Fibroblast of skin of left biceps (primary cell): ENCODE measurements at places on chromosomes 11 and 22.
A peak's percentile ranks its signal among the peaks of the same experiment; 100 is the strongest.

DNA sequence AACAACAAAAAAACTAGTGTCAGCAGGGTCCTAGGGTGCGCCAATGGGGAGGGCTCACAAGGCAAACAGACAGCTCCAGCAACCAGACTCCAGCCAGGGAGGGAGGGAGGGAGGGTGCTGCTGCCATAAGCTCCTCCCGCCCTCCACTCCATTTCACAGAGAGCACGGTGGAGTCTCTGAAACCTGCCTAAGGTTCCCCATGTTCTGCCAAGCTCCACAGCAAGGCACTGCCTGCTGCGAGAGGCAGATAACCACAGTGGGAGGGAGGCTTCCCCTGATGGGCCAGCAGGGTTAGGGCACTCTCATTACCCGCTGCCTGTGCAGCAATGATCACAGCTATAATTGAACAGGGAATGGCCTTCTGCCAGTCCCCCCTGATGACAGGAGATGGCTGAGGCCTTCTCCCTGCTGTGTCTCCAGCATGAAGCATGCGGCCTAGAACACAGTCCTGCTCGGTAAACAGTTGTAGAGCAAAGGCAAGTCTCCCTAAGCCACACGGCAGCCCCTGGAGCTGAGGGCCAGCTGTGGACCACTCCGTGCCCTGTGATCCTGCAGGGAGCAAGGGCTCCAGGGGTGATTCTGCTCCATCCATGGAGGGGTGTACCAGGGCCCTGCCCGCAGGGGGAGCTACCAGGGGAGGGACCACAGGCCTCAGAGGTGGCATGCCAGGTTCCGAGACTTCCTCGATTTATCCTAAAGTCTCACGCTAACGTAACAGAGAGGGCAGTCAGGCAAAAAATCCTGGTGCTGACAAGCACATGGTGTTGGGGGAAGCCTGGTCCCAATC lies 42.9 kb downstream of the PC start:
- no peak for DNase-seq

GRCh38 chr11:45472716-45473317 lies 186.7 kb upstream of the SYT13 start:
- no peak for DNase-seq

GRCh38 chr11:36411202-36411640 lies 98.9 kb downstream of the TRAF6 start:
- no peak for DNase-seq

GRCh38 chr11:116263770-116264169 lies 509.0 kb downstream of the BUD13 start:
- DNase-seq = no peak

DNA sequence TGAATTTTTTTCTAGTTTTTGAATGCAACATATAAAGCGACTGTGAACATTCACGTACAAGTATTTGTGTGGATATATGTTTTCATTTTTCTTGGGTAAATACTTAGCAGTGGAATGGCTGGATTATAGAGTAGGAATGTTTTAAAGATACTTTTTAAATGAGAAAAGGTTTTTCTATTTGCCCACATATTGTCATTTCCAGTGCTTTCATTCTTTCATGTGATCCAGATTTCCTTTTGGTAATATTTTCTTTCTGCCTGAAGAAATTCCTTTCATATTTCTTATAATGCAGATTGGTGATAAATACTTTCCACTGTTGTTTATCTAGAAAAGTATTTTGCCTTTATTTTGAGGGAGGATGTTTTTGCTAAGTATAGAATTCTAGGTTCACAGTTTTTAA lies 7.9 kb downstream of the DDB2 start:
- no peak for DNase-seq

DNA sequence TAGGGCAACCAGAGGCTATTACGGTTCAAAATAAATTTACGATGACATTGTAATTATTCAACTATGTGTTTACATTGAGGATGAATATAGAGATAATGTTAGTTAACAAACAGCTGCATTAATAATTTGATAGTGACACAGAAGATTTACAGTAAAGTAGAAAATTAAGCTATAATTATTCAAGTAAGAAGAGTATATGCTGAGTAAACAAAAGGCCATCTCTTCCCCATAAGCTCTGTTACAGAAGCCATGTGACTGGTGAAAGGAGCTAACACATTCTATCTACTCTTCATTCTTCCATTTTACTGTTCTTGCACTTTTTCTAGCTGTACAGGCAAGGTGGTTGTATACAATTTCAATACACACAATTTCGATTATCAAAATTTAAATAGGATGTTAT lies 54.2 kb downstream of the IMMP1L start:
- DNase-seq = no peak

DNA sequence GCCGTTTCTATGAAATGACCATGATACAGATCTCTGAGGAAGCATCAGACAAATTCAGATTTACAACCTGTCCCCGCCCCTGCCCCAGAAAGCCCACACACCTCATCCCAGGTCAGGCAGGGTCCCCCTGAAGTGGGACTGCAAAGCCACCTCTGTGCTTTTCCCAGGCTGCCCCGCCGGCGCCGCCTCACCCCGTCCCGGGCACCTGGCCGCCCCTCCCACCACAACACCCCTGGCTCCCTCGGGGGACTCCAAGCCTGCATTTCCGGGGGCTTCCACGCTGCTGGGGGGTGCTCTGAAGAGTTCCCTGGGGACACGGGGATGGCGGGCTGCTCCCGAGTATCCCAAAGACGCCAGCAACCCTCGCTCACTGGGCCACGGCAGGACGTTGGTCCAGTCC lies 23.2 kb downstream of the DRD4 start:
- no peak for DNase-seq

DNA sequence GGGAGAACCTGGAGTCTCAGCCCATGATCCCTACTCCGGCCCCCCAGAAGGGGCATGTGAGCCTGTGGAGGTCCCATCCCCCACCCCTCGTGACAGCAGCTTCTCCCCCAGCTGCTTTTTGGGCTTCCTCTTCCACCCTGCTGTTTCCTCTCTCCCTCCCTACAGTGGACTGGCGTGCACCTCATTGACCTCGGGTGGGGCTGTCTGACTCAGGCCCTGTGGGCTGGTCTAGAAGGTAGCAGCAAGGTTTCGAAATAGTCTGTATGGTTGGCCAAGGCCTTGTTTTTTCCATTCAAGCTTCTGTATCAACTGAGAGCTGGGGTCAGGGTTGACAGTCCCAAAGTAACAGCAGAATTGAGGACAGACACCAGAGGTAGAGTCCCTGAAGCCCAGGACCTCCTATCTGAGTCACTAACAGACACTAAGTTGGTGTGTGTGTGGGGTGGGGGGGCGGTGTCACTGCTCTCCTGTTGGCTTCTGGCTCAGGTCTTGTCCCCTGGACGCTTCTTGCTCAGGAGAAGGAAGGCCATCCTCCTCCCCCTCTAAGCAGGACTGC lies 7.7 kb downstream of the SLC37A2 start:
- DNase-seq = no peak

GRCh38 chr11:102410382-102410784 lies 42.2 kb downstream of the TMEM123 start:
- DNase-seq = peak; percentile 13

GRCh38 chr11:70483077-70483861 lies 84.9 kb downstream of the CTTN start:
- DNase-seq = no peak

- no peak for DNase-seq
These were observed 22.3 kb downstream of the RTL6 start for GRCh38 chr22:44475706-44476105.

- no peak for DNase-seq
These were observed 15.1 kb downstream of the IFITM10 start for GRCh38 chr11:1735271-1735670.

- DNase-seq = no peak
These were observed 35.7 kb upstream of the UCP3 start for GRCh38 chr11:74044538-74044937.

DNA sequence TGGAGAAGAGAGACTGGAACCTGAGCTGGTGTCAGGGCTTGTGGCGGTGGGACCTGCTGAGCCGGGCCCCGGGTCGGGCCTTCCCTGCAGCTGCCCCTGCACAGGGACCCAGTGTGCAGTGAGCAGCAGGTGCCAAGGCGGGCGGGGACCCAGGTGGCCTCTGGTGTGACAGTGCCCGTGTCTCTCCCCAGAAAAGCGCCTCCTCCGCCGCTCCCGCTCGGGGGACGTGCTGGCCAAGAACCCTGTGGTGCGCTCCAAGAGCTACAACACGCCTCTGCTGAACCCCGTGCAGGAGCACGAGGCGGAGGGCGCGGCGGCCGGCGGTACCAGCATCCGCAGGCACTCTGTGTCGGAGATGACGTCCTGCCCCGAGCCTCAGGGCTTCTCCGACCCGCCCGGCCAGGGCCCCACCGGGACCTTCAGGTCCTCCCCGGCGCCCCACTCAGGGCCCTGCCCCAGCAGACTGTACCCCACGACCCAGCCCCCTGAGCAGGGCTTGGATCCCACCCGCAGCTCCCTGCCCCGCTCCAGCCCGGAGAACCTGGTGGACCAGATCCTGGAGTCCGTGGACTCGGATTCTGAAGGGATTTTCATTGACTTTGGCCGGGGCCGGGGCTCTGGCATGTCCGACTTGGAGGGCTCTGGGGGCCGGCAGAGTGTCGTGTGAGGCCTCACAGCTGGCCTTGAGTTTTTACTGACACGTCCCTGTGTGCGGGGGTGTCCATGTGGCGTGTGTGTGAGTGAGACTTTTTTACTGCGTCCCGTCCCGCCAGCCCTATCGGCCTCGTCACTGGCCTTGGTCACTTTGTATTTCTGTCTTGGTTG lies 15.6 kb upstream of the ARHGAP8 start:
- DNase-seq = no peak

DNA sequence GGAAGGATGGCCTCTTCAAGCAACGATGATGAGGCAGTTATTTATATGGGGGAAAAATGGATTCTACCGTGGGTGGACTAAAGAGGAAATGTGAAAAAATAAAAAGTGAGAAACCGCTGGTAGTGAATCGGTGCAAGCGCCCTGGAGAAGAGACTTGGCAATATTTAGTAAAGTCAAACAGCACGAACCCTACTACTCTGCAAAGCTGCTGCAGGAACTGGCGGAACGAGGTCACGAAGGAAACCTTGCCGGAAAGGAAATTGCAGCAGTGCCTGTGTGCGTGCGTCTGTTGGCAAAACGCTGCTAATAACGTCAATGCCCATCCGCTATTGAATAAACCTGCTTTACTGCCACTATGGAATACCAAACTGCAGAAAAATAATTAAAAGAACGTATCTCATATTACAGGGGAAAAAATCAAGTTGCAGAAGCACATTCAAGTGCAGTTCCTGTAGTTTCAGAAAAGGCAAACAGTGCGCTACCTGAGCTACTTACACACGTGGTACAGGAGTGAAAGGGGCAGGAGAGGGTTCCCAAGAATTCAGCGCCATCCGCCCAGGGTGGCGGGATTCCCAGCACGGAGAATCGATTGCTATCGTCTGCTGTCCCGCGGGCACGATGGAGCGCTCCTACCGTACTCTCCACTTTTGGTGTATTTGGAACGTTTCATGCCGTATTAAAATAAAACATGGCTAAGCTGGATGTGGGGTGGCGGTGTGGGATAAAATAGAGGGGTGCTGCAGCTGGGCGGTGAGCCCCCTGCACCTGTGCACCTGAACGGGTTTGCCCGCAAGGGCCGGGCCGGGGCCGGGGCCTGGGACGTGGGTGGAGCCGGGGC lies 585 bp upstream of the NADSYN1 start:
- DNase-seq = no peak

DNA sequence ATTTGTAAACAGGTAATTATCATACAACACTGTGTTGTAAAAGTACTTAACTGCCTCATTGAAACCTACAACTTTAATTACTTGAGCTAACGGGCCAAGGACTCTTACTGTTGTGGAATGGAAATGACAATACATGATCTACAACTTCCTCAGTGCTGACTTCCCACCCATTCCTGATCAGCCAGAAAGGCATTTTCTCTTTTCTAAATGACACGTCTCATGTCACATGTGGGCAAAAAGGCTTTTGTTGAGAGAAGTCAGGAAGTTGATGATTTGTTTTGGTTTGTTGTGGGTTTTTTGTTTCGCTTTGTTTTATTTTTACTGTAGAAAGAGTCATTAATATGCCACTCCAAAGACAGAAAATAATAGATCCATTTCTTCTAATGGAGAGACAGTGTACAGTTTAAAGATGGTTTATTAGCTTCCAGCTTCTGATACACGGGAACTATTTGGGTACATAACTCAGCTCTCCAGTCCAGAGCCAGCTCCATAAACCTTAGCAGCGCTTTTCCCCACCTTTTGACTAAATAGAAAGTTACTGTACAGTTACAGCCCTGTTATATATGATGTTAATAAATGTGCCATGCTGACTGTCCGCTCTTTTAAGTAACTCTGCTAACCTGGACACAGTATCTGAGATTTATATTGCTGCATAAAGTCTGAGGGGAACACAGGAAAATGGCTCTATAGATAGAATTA lies 509.4 kb upstream of the API5 start:
- DNase-seq = no peak

DNA sequence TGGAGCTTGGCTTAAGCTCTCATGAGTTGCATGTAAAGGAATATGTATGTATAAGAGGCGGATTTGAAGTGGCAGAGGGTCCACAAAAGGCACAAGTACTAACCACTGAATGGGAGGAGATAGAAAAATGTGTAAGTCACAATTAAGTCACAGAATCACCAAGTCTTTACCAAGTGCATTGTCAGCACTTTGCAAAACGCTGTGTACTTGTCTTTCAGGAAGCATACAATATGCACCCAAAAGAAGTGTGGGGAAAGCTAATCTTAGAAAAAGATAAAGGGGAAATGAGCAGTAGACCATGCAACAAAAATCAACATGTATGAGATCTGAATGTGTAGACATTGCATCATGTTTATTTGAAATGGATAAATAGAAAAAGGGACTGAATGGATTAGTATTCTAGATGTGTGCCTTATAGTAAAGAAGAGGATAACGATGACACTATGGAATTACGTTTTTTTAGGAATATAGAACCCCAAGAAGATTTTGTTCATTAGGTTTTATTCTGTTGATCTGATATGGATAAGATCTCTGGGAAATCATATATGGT lies 4.5 kb downstream of the CNTF start:
- no peak for DNase-seq

- no peak for DNase-seq
These were observed 69.2 kb upstream of the SHANK2 start for GRCh38 chr11:71321433-71322191.

GRCh38 chr11:110110854-110111253 lies 17.7 kb downstream of the ZC3H12C start:
- DNase-seq = no peak

GRCh38 chr11:72723508-72723907 lies 28.7 kb downstream of the ARAP1 start:
- DNase-seq = no peak

DNA sequence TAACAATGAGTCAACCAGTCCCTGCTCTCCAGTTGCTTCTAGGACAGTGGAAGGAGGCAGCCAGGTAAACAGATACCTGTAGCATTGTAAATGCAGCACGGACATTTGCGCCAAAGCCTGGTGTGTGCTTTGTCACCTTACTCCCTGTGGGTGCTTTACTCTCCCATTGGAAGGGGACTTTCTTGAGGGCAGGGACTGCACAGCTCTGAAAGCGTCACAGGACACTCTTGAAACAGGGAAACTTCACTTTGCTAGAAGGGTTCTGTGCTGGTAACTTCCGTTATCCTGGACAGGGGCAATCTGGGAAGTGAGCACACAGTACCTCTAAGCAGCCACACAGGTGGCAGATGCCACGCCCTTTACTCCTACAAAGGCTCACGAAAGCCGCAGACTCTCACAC lies 99.8 kb downstream of the MYO18B start:
- DNase-seq = no peak
